ENCODE measurements at places on chromosomes 12 and 14.

GRCh38 chr12:119096429-119097202, 82.1 kb upstream of the HSPB8 start:
- DNase-seq = no peak

DNA sequence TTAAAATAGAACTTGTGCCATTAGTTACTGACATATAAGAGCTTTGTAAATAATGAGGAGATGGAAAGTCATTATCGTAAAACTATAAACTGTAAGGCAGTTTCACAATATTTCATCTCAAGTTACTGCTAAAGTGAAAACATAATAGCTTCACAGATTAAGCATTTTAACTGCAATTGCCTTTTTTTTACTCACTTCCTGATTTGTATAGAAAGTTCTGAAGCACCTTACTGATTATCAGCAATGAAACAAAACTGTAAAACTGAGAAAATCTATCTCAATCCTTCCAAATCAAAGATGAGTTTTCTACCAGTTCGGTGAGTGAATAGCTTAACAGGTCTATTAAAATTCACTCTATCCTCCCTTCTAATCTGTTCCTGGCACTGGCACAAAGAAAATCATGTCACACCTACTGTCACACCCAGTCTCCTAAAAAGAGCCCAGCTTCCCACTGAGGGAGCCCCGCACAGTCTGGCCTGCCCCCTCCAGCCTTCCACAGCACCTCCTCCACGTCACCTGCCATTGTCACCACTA, 161.4 kb upstream of the ABCD2 start:
- no peak for DNase-seq

- DNase-seq = no peak
Observed at GRCh38 chr14:29740491-29740890, 187.2 kb downstream of the PRKD1 start.

- no peak for DNase-seq
Observed at GRCh38 chr12:131222329-131223139, 268.8 kb downstream of the ADGRD1 start.

DNA sequence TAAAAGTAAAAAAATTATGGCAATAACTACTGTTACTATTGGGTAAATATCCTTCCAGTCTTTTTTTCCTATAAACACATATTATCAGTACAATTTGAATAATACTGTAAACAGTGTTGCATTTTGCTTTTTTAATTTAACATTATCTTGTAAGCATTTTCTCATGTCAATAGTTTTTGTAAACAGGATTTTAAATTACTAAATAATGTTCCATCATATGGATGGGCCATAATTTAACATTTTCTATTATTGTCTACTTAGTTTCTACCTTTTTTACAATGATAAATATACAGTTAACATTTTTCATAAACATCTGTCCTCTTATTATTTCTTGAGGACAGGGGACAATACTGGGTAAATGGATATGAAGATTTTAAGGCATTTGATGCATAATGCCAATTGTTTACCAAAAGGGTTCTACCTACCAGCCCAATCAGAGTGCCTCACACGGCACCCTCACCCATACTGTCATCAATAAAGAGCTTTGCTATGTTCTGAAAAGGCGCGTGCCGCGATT, 759 bp upstream of the ACVR1B start:
- no peak for DNase-seq
